ENCODE measurements at places on chromosomes 2 and 18.

GRCh38 chr18:24827501-24827900, 367.1 kb downstream of the HRH4 start:
- DNase-seq, result no peak

GRCh38 chr2:39851651-39852110, 72.6 kb upstream of the THUMPD2 start:
- DNase-seq, result no peak

DNA sequence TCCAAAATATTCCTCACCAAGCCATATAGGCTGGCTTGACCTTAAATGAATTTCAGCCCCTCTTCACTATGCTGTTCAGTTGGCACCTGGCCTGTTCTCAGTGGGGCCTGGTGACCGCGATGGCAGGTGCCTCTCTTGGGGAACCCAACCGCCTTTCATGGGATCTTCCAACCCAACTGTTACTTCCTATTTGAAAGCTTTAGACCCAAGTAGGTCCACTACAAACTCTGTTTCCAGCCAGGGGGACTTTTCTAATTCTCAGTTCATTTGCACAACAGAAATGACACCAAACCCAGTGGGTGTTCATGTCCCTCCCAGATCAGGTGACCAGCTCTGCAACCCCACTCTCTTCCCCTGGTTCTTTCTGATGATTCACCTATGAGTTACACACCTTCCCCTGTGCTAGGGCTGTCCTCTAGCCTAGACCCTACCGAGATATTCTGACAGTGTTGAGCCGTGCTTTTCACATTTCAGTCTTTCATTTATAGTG, 35.6 kb upstream of the NDUFV2 start:
- no peak for DNase-seq

DNA sequence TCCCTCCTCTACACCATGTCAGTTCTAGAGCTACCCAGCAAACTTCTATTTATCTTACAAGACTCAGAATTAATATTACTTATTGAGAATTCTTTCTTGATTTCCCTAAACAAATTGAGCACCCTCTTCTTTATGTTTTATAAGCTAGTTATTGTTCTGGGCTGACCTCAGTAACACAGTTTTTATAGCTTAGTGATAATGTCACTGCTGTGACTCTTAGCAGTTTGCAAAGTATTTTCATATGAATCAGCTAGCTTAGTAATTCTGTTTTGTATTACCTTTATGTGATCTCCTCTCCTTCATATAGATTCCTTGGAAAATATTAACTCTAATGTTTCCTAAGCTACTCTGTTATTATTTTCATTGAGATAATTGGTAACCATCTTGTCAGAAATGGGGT, 114.9 kb downstream of the PMS1 start:
- DNase-seq, result no peak

DNA sequence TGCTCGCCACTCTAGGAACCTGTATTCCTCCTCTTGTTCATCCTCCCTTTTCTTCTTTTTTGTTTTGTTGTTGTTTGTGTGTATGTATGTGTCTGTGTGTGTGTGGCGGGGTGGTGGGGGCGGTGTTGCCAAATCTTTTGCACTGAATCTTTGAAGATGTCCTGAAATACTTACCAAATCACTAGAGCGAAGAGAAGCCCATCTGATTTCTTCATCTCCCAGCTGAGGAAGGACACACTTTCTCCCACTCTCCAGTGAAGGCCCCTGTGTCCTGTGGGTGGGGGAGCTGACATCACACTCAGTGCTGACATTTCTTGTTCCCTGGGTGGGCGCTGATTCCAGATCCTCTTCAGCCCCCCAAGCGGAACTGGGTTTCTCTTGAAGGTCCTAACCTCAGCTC, 74.5 kb downstream of the NEDD4L start:
- no peak for DNase-seq

DNA sequence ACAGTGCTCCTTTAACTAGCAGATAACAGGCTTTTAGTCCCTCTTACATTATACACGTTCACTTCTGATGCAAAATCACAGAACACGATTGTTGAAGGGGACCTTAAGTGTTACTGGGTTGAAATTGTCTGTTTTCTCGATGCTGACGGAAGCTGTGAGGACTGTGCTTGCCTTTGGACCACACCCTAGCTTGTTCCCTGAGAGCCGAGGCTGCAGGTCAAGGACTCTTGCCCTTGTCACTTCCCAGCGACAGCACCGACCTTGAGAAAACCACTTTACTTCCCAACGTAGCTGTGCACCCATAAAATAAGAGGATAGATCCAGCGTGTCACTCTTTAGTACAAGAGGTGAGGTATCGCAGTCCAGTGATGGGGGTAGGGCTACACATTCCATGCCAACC, 701.0 kb downstream of the DCDC2C start:
- DNase-seq, result no peak

GRCh38 chr2:212908031-212908430, 243.4 kb downstream of the IKZF2 start:
- no peak for DNase-seq

DNA sequence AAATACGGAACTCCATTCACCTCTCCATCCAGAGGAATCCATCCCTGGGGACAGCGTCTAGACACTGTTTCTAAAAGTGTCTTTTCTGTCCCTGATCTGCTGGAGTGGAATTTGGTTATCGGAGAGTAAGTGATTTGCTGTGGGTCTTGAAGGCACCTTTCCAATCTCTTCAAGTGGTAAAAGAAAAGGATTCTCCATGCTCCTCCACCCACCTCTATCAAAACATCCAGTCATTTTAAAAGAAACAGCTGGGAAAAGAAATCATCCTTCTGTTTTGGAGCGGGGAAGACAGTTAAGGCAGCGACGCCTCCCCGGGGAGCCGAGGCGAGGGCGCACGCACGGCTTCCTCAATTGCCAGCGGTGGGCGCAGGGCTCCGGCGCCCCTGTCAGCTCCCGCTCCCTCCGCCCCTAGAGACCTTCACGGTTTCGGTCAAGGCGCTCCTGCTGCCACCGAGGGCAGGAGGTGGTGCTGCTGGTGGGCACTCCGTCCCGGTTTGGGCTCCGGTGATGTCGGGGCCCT, 547 bp downstream of the SLC35F5 start:
- DNase-seq, result no peak

GRCh38 chr2:218271865-218272530, 1.7 kb downstream of the PNKD start:
- no peak for DNase-seq

- DNase-seq, result no peak
Measured at GRCh38 chr2:6011921-6012320, 319.7 kb downstream of the SOX11 start.

Measured in naive thymus-derived CD4-positive, alpha-beta T cell (primary cell).